ENCODE measurements at places on chromosomes 4 and X. TPM values are rescaled to one million over a fixed set of nuclear protein-coding genes. Genes with fewer than 3 reads are reported as not detected.

GRCh38 chrX:793216-793770, 162.7 kb downstream of the SHOX start:
- H3K27ac ChIP-seq: no peak overlapping the region
- peaks cover 10% of the 10 kb centered on the region for H3K27me3 ChIP-seq
- DNase-seq: no peak

DNA sequence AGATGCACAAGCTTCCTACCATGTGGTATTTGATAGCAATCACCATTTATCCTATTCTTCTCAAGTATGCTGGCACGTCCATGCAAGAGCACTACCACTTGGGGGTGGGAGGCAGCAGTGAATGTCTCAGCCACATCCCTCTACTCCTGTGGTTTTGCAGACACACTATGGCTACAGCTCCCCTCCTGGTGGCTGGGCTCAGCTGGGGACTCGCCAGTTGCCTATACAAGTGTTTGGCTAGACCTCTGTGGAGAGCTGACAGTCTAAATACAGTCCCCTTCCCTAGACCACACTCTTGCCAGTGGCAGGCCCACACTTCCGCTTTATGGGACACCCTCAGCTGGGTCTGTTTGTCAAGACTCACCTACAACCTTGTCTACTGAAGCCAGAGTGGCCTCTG, 53.2 kb downstream of the ADGRA3 start:
- no peak overlapping the region for H3K4me3 ChIP-seq
- H3K4me1 ChIP-seq: peaks cover 5% of the 10 kb centered on the region
- H3K27ac ChIP-seq: no peak overlapping the region
- no peaks in the 10 kb centered on the region for H3K36me3 ChIP-seq
- no peak for DNase-seq
- no peaks in the 10 kb centered on the region for H3K27me3 ChIP-seq

Gene CLDN2
- total RNA-seq: not detected

Gene RTL9
- total RNA-seq: not detected
